Daoy (cell line): ENCODE measurements at places on chromosomes 12 and 14.
A peak's percentile ranks its signal among the peaks of the same experiment; 100 is the strongest.

- DNase-seq = no peak
These were observed 61.1 kb upstream of the SINHCAF start for GRCh38 chr12:31387011-31387410.

GRCh38 chr12:111469401-111469800 is 63.7 kb downstream of the SH2B3 start:
- DNase-seq = no peak

DNA sequence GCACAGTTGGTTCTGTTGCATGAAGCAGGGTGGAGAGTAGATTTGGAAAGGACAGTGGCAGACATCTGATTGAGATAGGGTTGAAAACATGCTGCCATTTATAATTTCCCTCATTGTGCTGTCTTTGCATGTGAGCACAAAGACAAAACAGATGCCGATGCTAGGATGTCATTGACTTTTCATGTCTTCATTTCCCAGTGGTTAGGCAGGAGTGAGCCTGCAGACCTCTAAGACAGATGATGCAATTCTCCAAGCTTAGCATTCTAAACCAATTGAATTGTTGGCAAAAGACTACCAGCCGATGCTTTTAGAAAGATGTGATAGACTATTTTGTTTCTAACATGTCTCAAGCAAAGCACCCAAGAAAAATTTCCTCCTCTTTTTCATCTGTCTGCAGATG is 37.1 kb upstream of the PELI2 start:
- no peak for DNase-seq

GRCh38 chr14:85444635-85445034 is 85.3 kb upstream of the FLRT2 start:
- peak; percentile 49 for DNase-seq

GRCh38 chr12:94379479-94380113 is 80.1 kb downstream of the CEP83 start:
- DNase-seq = no peak

- no peak for DNase-seq
These were observed 29.5 kb upstream of the CNOT2 start for GRCh38 chr12:70213707-70214106.

GRCh38 chr12:46452061-46452615 is 79.6 kb upstream of the SLC38A2 start:
- DNase-seq = no peak

- DNase-seq = no peak
These were observed 4.8 kb downstream of the IFFO1 start for GRCh38 chr12:6551063-6551461.

DNA sequence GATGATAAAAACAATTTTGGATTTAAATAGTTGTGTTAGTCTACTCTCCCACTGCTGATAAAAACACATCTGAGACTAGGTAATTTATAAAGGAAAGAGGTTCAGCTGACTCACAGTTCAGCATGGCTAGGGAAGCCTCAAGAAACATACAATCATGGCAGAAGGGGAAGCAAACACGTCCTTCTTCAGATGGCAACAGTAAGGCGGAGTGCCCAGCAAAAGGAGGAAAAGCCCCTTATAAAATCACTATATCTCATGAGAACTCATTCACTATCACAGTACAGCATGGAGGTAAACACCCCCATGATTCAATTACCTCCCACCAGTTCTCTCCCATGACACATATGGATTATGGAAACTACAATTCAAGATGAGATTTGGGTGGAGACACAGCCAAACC is 632.1 kb downstream of the SLC16A7 start:
- no peak for DNase-seq

- no peak for DNase-seq
These were observed 68.0 kb downstream of the NIN start for GRCh38 chr14:50762931-50763300.

DNA sequence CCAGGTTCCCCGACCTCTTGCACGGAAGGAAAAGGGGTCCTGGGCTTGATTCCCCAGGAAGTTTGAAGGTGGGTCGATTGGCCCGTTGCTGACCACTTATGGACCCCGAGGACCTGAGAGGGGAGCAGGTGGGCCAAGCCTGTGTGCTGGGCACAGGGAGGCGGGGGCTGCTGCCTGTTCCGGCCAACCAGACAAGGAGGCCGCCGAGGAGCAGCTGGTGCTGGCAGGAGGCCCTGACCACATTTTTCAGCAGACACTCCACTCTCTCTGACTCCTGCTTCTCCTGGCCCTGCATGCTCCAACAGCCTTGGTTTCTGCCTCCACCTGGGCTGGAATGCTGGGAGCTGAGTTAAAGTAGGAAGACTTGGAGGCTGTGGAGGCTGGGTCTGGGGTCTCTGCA is 42.8 kb downstream of the NOS1 start:
- DNase-seq = no peak

GRCh38 chr12:29428633-29429032 is 47.7 kb upstream of the ERGIC2 start:
- peak; percentile 13 for DNase-seq

GRCh38 chr12:49201595-49202295 is 12.9 kb upstream of the TUBA1A start:
- DNase-seq = peak; percentile 79

- DNase-seq = no peak
These were observed 142.3 kb upstream of the CPNE8 start for GRCh38 chr12:39047539-39048262.

DNA sequence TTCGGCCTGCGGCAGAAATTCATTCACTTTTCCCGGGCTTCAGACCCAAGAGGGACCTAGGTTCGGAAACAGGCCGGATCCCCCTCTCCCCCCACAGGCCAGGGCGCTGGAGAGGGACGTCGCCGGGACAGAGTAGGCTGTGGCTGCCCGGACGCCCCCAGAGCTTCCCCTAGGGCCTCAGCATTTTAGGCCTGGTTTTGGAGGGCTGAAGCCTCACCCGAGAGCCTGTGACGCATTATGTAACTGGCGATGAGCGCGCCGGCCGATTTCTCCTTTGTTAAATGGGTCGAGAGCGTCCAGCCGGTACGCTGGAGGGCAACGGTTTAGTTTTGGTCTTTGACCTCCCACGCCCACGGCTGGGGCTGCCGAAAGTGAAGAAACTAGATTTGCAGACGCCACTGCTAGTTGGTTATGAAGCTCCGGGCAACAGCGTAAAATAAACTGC is 657 bp downstream of the PEBP1 start:
- DNase-seq = peak; percentile 46

GRCh38 chr14:50469982-50470381 is 62.4 kb downstream of the MAP4K5 start:
- DNase-seq = no peak

- no peak for DNase-seq
These were observed 152.9 kb upstream of the RTL1 start for GRCh38 chr14:101056446-101056845.

- DNase-seq = peak; percentile 9
These were observed 45.5 kb upstream of the RERGL start for GRCh38 chr12:18135509-18135908.

GRCh38 chr14:73787486-73788316 is 63.9 kb upstream of the PTGR2 start:
- DNase-seq = peak; percentile 43

- DNase-seq = no peak
These were observed 377.9 kb upstream of the RGS6 start for GRCh38 chr14:71554323-71554722.

DNA sequence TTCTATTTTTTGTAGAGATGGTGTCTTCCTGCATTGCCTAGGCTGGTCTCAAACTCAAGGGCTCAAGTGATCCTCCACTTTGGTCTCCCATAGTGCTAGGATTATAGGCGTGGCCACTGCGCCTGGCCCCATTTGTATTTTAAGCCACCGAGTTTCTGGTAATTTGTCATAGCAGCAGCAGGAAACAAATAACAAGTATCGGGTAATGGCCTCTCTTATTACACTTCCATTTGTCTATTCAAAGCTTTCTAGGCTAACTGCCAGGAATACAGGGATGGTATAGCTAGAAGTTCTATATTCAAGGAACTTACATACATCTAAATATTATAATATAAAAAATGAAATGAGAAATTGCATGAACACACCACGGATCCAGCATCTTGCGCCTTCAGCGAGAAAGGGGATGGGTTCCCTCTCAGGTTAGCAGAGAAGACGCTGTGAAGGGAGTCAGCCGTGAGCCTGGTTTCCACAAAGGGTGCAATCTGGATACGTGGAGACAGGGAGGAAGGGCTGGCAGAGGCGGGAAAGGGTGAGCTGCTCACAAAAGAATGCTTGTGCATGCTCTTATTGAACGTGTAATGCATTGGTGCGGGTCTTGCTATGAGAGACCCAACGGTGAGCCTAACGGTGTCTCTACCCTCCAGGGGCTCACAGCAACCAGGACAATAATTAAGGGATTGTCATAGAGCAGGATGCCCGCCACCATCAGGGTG is 9.5 kb downstream of the BDKRB1 start:
- DNase-seq = no peak

GRCh38 chr14:76133103-76133502 is 18.6 kb upstream of the GPATCH2L start:
- peak; percentile 51 for DNase-seq

DNA sequence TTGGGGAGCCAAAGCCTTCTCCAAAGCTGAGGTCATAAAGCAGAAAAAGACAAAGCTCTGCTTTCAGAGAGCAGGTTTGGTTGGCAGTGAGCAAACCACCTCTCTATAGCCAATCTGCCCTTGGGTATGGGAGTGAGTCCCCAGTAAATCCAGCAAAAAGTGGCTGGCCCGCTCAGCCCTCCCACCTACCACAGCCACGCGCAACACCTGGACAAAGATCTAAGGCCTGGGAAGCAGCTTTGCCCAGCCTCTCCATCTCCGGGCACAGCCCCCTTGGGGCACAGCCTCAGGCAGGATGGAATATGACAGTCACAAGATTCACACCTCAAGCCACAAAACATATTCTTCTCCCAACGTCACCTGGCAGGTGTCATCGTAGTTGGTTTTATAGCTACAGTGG is 211.7 kb upstream of the EEA1 start:
- DNase-seq = no peak

DNA sequence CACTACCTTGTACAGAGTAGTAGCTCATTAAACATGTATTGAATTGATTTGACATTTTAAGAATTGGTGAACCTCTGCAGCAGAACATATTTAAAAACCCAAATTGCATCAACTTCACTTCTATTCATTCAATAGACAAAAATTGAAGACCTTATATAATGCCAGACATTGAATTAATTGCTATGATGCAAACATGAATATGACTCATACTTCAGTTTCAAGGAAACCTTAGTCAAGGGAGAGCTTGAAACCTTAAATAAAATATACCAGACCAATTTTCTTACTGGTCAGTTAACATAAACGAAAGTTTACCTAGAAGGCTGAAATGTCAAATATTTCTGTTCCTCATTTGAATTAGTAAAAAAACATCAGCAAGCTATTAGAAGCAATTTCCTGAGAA is 5.0 kb upstream of the MGAT4C start:
- no peak for DNase-seq

DNA sequence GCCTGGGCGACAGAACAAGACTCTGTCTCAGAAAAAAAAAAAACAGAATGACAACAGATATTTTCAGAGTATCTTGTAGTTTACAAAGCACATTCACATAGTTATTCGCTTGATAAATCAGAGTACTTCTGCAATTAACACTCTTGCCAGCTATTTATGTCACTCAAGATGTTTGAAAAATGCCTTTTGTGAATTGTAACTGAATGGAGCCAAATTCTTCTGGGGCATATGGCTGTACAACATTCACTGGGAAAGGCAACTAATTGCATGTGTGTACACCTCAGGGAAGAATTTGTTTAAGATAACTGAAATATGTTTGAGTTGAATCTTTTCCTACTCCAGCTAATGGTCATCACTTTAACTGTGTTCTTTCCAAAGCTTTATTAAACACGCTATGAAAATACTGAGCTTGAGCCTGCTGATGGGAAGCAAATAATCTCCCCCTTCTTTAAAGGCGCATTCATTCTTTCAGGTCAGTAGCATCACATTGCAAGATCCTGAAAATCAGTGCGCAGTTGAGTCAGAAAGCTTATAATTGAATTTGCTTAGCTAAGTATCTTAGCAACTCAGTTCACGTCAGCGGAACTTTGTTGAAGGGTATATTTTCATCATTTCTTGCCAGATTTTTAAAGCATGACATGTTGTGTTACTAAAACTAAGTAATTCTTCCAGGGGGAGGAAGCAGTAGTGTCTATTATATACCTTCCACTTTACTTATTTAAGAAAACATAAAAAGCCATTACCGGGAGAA is 66.6 kb downstream of the SINHCAF start:
- no peak for DNase-seq

- no peak for DNase-seq
These were observed 412.2 kb upstream of the GARIN6 start for GRCh38 chr12:99235381-99235780.

DNA sequence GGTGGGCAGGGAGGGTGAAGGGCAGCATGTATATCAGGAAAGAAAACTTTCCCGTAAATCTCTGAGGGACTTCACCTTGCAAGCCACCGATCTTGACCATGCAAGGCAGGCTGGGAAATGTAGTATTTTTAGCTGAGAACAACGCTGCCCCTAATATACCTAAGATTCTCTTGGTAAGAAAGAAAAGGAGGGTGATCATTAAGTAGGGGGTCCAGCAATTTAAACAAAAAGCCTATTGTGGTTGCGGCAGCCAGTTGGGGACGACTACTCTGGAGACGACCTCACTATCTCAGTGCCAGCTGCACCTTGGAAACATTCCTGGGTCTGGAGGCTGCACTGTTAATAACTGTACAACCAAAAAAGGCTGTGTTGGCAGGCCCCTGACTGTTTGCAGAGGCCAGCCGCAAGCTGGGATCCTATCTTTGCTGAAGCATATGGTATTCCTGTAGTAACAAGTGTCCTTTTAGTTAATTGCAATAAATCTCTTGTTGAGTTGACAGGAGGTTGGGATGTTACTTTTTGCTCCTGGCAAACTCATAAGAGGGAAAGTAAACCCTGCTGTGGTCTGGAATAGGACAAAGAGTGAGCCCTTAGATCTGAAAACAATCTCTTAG is 6.4 kb downstream of the APOLD1 start:
- peak; percentile 43 for DNase-seq

GRCh38 chr12:106566771-106567170 is 16.0 kb upstream of the RFX4 start:
- peak; percentile 20 for DNase-seq
